Stimulated activated CD4-positive, alpha-beta T cell treated with anti-CD3 and anti-CD28 coated beads, Interleukin-12 subunit alpha, Interleukin-12 subunit beta, amount 100 ng/mL, for 24 hours (primary cell): ENCODE measurements at places on chromosomes 6 and 20.

DNA sequence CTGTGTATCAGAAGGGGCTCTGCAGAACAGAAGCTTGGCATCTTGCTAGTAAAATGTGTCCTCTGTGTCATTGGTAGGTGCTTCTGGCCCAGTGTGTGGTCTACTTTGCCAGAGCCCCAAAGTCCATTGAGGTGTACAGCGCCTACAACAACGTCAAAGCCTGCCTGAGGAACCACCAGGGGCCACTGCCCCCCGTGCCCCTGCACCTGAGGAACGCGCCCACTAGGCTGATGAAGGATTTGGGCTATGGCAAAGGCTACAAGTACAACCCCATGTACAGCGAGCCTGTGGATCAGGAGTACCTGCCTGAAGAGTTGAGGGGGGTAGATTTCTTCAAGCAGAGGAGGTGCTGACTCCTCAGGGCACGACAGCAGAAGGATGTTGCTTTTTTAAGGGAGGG lies 19.7 kb downstream of the WRNIP1 start:
- DNase-seq: no peak

- no peak for DNase-seq
These were observed 96.6 kb downstream of the AKAP7 start for GRCh38 chr6:131231891-131232290.

GRCh38 chr6:11179088-11179418 lies 53.4 kb downstream of the NEDD9 start:
- no peak for DNase-seq

DNA sequence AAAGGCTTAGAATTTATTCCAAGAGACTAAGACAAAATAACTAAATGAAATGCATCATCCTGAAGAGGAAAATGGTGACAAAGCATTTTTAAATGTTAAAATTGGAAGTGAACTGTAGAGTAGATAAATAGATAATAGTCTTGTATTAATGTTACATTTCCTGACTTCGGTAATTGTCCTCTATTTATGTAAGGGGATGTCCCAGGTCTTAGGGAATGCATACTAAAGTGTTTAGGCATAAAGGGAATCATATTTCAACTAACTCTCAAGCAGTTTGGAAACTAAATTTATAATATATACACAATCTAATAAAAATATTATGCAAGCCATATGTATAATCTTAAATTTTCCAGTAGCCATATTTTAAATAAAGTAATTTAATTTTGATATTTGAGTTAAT lies 159.3 kb downstream of the WDR27 start:
- DNase-seq: no peak

DNA sequence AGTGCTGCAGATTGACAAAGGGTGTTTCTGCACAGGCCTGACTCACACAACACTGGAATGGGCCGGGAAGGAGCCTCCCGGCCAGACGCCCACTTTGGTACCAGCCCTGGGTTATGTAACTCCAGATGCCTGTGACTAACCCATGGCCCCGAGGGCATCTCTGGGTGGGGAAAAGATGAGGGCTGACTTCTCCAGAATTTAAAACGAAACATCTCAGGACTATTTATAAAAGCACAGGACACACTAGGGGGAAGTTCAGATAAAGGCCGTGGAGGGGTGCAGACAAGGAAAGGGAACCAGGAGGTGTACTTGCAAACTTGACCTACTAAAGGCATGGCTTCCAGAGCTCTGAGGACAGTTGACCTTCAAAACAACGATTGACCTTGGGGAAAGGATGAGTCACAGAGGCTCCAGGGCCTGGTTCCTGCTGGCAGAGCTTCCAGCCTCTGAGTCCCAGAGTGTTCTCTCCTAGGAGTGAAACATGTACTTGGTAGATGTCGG lies 196.9 kb downstream of the NFATC2 start:
- no peak for DNase-seq

DNA sequence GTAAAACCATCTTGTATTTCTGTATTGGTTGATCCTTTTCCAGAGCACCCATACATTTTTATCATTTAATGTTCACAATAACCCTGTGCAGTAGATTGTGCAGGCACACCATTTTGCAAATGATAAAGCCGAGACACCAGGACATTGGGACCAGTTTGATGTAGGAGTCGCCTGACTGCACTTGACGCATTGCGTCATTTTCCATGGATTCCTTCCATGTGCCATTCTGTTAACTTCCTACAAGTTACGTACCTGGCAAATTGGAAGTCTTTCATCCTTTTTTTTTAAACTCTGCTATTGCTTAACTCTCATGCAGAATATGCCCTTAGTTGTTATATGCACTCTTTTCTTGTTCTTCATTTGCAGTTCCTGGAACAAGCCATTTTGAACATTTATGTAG lies 43.0 kb downstream of the PRPH2 start:
- DNase-seq: no peak

- no peak for DNase-seq
These were observed 116.2 kb upstream of the STMND1 start for GRCh38 chr6:16985513-16986284.

DNA sequence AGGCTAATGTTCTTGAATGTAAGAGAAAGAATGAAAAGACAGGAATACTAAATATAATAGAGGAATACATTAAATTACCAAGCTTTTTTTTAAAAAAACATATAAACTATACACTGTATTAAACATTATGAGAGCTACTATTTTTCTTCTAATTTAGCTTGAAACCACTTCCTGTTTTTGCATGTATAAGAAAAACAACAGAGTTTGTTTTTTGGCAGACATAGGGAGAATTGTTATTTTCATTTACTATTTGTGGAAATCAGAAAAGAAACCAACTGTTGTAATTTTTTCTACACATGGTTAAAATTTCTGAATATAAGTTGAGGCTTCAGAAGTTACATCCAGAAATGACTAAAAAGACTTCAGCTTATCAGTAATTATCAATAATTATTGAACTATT lies 991.8 kb upstream of the GJE1 start:
- DNase-seq: no peak
